Right ventricle myocardium superior (tissue), 1 donor: ENCODE measurements at places on chromosomes 6 and 20. TPM values are rescaled to one million over a fixed set of nuclear protein-coding genes. Genes with fewer than 3 reads are reported as not detected.

DNA sequence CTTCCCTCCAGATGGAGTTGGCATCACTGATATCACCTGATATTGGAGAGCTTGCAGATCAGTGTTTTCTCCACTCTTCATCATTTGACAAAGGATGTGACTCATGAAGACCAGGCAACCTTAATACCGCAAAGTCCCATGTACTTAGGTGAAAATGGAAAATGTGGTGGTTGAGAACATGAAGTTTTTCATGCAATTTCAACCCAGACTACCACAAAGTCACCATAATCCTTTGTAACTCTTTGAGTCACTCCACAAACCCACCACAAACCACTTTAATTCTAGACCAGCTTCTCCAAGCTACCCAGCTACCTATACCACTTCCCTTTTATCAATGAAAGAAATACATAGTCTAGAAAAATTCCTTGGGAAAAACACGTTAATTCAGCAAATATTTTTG lies 7.1 kb downstream of the NHLRC1 start:
- no peak for DNase-seq

GRCh38 chr20:62603021-62603906 lies 39.0 kb upstream of the SLCO4A1 start:
- DNase-seq, result peak; percentile 80

SLC13A3 gene
- 0.30 TPM for total RNA-seq

NR2E1 gene
- not detected for total RNA-seq

- no peak for DNase-seq
Measured at GRCh38 chr6:37259191-37259590, 1.2 kb upstream of the TMEM217 start.

RSPO4 gene
- total RNA-seq, result not detected

DDO gene
- total RNA-seq, result 31.1 TPM

RCAN2 gene
- total RNA-seq, result 258 TPM

GHRH gene
- 0.97 TPM for total RNA-seq

GRCh38 chr20:38726804-38727606 lies 2.7 kb downstream of the SLC32A1 start:
- DNase-seq, result no peak

BMP5 gene
- 2.4 TPM for total RNA-seq

PHACTR1 gene
- total RNA-seq, result 114 TPM

- no peak for DNase-seq
Measured at GRCh38 chr6:145491126-145491525, 244.2 kb downstream of the EPM2A start.

DNA sequence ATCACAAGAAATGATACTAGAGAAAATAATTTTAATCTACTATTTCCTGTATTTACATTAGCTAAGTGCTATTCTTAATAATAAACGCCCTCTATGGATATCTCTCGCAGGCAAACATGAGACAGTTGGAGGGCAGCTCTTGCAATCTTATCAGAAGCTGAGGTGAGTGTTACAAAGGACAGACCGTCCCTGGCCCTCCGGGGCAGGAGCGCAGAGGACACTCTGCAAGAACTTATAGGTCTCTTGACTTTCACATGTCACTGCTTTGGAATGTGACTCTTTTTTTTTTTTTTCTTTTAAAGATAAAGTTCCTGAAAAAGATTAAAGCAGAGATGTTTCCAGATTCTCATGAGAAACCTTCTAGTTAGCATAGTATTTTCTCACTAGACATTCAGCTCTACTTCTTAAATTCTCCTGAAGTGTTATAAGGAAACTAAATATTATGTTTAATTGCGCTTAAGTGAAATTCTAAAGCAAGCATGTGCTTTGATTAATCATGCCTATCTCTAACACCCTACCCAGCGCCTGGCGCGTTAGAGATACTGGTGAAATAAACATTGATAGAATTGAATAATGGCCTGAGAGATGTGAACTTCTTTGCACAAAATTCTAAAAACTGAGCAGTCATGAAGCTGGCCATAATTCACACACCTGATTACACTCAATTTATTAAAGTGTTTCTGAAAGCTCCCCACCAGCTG lies 57.4 kb downstream of the SYTL3 start:
- DNase-seq, result peak; percentile 69

GRCh38 chr6:54588176-54588575 lies 258.4 kb upstream of the FAM83B start:
- DNase-seq, result no peak

SLC17A9 gene
- 0.73 TPM for total RNA-seq

WFDC5 gene
- not detected for total RNA-seq

GRCh38 chr6:167094436-167094819 lies 28.5 kb upstream of the CCR6 start:
- no peak for DNase-seq

DNA sequence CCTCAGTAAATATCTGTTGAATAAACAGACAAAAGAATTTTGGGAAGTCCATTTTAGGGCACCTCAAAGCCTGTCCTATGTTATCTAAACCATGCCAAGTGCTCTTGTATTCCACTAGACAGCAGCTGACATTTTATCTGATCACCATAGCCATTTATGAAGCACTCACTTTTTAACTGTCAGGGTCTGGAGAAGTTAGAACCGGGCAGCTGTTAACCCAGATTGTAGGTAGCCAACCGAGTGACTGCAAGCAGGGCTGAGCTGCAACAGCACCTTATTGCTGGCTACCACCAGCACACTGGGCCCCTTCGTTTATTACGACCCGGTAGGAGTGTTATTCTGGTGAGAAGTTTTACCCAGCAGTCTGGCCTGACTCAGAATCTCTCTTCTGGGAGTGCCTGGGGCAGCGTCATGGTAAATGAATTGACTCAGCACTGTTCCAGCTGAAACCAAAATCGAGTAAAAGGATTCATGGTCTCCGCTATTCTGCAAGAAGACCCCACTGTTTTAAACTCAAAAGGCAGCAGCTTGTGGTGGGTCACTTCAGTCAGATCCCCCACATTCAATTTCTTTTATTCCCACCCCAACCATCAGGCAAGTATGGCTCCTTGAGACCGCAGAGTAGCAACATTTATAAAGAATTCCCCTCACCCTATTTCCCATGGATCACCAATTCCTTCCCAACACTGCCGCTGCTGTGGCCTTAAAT lies 1.7 kb downstream of the UBE2V1 start:
- DNase-seq, result no peak

GRCh38 chr6:117266257-117267053 lies 1.1 kb downstream of the VGLL2 start:
- DNase-seq, result no peak

DNA sequence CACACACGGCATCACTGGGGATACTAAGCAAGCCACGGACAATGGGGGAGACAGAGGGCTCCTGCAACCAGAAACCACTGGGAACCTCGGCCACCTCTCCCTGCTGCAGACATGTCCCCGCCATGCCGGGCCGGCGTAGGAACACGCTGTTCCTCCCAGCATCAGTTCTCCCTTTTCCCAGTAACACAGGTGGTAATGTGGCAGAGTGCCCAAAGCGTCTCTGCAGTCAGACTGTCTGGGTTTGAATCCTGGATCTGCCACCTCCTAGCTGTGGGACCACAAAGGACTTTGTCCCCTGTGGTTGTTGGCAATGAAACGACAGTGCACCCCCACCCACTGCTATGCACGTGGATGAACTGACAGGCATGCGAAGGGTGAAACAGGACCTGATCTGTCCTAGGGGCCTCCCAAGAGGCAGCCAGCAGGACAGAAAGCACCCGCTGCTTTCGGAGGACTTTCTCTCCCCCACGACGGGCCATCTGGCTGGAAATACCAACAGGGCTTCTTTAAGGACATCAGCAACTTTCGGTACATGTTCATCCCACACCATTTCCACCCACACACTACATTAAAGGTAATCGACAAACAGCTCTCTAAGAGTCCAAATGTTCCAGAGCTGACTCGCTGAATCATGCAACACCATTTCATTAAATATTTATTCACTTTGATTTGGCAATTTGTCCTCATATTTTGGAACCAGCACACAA lies 74.1 kb downstream of the SULF2 start:
- no peak for DNase-seq

- no peak for DNase-seq
Measured at GRCh38 chr20:51091406-51092195, 68.7 kb upstream of the KCNG1 start.

- DNase-seq, result no peak
Measured at GRCh38 chr6:170202416-170203135, 88.3 kb downstream of the DLL1 start.

DNA sequence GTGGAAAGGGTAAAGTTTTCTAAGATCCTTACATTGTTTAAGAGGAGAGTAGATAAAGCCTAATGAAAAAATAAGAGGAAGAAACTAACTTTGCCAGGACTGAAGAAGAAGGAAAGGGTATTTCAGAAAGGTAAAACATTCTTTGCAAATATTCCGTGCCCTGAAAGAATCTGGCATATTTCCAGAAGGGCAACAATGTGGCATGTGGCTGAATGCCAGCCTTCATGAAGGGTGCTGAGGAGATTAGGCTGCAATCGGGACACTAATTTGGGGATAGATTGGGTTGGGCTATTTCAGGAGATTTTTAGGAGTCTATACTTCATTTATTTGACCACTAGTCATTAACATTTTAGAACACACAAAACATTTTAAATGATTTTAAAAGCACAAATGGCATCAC lies 16.2 kb upstream of the UFL1 start:
- DNase-seq, result no peak

CCN2 gene
- 13.9 TPM for total RNA-seq

DNA sequence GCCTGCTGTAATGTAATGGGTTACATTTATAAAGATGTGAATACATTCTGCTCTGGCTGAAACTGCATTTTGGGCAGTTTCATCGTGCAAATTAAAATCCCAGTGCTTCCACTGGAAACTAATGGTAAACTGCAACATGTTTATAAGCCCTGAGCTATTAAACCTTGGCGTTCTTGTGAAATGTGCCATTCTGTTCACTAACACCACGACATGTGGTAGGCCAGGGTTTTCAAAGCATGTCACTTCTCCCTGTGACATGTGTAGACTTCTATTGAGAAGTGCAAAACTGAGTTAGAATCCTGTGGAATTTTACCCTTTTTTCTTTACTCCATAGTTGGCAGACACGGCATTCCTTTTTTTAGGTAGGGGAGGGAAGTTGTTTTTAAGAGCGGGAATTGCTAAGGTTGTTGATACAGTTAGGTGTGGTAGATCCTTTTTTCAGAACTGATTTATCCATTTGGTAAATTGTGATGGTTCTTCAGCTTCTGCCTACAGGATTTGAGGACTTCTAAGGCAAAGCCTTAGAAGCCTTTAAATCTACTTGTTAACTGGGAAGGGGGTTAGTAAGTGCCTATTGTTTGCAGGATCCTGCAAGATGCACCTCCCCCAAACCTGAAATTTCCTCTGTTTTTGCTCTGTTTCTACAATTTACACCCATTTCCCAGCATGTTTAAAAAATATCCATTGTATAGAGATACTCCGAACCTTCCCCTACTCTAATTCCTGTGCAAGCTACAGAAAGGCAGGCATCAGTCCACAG lies 4.2 kb downstream of the SASH1 start:
- DNase-seq, result no peak

DNA sequence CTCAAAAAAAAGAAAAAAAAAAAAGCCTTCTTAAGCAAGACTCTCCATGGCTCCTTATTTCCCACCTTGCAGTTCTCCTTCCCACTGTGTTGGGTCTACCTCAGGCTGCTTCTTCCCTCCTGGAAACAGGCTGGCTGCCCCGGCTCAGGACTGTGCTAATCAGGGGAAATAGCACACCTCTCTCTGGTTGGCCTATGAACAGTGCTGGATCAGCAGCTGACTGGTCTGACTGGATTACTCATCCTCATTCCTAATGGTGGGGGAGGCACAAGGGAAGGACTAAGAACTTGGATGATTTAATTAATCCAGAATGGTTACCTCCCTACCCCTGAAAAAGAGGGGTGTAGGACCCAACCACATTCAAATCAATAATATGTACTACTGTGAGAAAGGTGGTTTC lies 3.9 kb upstream of the SRSF3 start:
- DNase-seq, result no peak
